H4 (cell line): ENCODE measurements at places on chromosomes 16 and 17. TPM values are rescaled to one million over a fixed set of nuclear protein-coding genes. Genes with fewer than 3 reads are reported as not detected.

The RHBDF1 gene
- 12.4 and 15.5 TPM in 2 replicates for total RNA-seq

The GGA2 gene
- 25.0 and 28.8 TPM in 2 replicates for total RNA-seq

The PRAC1 gene
- not detected in 2 replicates for total RNA-seq

The PPP1R9B gene
- total RNA-seq: 16.3 and 18.5 TPM in 2 replicates

The MT1M gene
- not detected in 2 replicates for total RNA-seq

The CACNG1 gene
- total RNA-seq: not detected in 2 replicates

The TP53TG3 gene
- not detected in 2 replicates for total RNA-seq

The SLC16A11 gene
- not detected in 2 replicates for total RNA-seq

DNA sequence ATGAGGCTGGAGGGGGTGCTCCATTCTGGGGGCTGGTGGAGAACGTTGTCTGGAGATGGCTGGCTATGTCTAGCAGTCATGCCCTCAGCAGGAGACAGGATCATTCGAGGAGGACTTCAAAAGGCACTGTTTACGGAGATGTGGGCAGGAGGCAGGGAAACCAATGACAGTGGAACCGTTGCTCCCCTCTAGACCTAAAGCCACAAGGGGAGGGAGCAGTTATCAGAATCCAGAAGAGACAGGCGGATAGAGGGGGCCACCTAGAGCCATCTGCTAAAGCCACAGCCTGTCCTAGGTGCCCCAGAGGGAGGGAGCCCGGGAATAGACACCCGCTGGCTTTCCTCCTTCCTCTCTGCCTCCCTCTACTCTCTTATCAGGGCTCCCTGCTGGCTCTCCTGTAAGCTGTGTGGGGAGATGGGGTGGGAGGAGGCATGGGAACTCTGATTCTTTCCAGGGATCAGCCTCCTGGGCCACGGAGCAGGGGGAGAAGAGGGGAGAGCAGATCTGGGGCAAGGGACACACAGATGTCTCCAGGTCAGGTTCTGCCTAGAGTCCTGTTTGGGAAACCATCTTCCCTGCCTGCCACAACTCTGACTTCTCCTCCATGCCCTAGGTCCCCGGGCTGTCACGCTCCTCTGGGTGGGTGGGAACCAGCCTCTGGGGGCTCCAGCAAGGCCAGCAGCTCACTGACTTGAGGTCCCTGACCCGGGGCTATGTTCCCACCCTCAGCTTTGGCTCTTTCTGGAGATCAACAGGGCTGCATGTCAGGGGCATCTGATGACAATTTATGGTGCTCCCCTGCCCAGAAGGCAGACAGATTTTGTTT lies 42.3 kb downstream of the IRX3 start:
- no peak for DNase-seq

DNA sequence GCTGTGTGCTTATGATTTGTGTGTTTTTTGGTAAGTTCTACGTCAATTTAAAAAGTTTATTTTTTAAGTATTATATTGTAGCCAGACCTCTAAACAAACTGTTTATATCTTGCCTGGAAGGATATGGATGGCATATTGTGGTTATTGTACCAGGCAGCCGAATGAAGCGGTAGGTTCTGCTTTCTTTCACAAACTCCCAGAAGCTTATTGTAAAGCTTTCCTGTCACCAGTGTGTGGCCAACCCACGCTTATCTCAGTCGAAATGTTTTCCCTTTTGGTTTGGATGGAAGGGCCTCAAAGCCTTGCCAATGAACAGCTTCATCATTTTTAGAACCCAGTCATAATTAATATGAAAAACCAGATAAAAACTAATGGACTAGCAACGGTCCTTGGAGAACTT lies 53.1 kb downstream of the CYB5B start:
- peak; percentile 65 for DNase-seq

- DNase-seq: no peak
Measured at GRCh38 chr16:88295671-88296436, 86.9 kb upstream of the ZNF469 start.

DNA sequence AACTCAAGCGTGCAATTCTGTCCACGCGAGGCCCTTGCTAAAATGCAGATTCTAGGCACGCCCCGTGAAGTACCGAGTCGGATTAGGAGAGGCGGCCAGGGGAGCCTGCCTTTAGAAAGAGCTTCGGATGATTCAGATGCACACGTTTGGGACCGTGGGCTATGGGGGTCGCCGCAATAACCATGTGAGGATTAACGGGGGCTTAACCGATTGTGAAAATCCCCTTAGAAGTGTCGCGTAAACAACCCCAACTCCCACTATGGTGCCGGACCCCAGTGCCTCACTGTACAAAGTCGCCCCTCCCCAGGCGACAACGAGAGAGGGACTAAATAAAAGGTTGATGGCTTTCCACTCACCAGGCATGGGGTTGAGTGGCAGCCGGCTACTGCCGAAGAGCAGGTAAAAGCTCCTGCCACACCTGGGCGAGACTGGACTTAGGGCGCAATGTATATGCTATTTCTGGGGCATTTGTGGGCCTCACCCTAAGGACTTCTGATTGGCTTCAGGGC lies 635 bp upstream of the SP2 start:
- DNase-seq: no peak

DNA sequence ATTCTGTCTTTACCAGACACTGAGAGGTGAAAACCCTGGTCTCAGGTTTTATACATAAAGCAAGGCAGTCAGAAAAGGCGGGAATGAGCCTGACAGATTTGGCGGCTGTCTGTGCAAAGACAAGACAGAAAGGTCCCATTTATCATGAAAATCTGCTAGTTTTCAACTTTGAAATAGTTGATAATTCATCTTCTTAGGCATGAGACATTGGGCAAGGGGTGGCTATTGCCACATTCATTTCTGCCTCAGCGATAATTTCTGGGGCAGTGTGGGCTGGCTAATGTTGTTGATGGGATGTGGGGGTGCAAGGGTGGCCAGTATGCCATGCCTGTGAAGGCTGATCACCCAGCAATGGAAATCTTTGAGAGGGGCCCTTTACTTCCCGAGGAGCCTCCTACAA lies 173.8 kb upstream of the RPH3AL start:
- DNase-seq: no peak

DNA sequence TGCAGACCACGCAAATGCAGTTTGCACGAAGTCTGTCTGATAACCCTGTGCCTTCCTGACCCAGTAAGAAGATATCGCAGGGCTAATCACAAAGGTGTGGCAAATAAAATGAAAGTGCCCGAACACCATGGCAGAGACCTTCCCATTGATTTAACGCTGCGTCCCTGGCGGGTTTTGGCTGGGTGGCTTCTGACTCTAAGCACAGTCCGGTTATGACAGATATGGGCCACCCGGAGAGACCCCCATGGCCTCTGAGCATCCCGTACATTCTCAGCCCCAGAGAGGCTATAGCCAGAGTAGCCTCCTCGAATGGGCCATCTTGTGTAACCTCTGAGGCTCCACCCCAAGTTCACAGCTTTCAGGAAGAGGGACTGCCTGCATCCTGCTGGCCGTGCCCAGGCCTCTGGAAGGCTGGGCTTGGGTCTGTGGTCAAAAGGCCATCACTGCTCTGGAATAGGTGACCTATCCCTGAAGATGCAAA lies 5.5 kb downstream of the FOXC2 start:
- DNase-seq: no peak

DNA sequence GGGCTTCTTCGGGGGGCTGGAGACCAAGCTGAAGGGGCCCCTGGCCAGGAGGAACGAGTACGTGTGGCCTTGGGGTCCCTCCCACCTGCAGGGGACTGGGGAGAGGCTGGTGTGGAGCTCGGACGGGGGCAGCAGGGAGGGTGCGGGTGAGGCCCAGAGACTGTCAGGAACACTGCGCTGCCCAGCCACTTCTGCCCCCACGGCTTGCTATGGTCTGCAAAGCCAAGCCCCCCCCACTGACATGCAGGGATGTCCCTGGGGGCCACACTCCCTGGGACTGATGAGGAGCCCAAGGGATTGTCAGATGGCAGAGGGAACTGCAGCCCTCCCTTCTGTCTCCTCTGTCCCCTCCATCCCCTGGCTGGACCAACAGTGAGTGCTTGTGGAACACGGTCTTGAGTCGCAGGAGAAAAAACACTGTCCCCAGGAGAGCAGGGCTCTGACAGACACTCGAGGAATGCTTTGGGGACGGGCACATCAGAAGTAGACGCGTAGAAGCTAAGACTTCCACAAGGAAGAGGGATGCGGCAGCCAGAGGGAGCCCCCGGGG lies 34.6 kb downstream of the CIBAR2 start:
- DNase-seq: no peak

GRCh38 chr16:53449816-53450517 lies 15.7 kb downstream of the RBL2 start:
- no peak for DNase-seq

DNA sequence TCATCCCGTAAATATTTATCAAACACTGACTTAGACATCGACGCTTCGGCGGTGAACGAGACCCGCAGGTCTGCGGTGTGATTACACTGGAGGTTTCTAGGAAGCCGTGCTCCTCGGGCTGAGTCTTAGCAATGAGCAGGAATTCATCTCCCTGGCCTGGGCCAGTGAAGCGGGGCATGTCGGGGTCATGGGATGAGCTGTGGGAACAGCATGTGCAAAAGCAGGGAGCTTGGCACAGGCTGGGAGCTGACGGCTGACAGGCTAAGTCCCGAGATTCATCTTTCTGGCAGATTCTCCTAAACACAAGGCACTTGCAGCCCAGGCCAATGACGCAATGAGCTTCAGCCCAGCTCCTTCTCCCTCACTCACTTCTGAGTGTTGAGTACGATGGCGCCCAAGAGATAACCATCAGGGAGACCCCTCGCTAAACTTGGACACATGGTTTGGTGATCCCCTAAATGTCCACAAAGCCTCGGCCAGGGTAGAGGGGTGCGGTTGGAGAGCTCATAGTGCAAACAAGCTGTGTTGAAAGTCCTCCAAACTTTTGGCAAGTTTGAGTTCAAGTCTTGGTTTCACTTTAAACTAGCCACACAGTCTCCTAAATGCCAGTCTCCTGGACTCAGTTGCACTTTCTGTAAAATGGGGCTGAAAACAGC lies 12.8 kb downstream of the CRISPLD2 start:
- DNase-seq: peak; percentile 57
